ENCODE measurements at places on chromosomes 6 and 20.

GRCh38 chr6:133160536-133160935, 80.6 kb upstream of the EYA4 start:
- no peak for DNase-seq

DNA sequence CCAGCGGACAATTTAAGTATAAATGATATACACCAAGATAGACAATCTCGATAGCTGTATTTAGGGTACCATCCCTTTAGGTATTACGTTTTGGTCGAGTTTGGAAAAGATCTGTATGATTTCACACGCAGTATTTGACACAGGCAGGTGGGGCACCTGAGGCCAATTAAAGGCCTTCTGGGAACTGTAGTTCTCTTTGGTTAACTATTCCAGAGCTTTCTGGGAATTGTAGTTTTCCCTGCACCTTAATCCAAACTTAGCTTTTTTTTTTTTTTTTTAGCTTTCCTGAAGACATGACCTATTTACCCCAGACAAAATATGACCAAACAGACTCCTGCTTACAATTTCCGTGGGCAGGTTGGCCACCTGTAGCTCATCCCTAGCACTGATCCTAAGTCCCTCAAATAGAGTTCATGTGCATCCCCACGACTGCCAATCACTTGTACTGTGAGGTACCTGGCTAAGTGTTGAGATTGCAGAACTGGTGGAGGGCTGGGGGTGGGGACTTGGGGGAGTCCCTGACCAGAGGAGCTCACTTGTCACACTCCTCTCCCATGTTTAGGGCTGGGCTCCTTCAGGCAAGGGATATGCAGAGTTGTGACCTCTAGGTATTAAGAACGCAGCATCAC, 999 bp upstream of the EHMT2 start:
- peak; percentile 75 for DNase-seq

GRCh38 chr20:23116311-23117089, 30.4 kb upstream of the CD93 start:
- DNase-seq = no peak

GRCh38 chr20:5928836-5929715, 21.3 kb downstream of the TRMT6 start:
- no peak for DNase-seq

GRCh38 chr6:44073612-44074438, 53.4 kb downstream of the MRPL14 start:
- peak; percentile 61 for DNase-seq

DNA sequence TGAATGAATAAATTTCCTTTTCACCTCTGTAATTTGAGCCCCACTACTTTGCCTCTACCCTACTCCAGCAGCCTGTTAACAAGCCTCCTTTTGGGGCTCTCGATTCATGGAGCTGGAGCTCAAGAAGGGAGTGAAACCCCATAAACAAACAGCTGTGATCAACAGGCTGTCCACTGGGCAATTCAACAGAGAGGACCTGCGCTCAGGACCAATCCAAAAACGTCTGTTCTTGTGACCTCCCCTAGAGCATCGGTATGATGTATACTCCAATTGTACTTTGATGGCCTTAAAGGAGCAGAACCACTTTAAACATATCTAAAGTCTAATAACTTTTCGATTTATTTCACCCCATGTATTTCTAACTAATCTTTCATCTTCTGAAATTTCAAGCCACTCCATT, 37.4 kb downstream of the HIVEP2 start:
- DNase-seq = no peak
